ENCODE measurements at places on chromosomes 2 and 18.

- H3K4me3 ChIP-seq: no peak overlapping the region
- H3K4me1 ChIP-seq: no peaks in the 10 kb centered on the region
- no peaks in the 10 kb centered on the region for H3K36me3 ChIP-seq
- H3K27me3 ChIP-seq: no peaks in the 10 kb centered on the region
Measured at GRCh38 chr18:23205980-23206379, 70.7 kb downstream of the CABLES1 start.

DNA sequence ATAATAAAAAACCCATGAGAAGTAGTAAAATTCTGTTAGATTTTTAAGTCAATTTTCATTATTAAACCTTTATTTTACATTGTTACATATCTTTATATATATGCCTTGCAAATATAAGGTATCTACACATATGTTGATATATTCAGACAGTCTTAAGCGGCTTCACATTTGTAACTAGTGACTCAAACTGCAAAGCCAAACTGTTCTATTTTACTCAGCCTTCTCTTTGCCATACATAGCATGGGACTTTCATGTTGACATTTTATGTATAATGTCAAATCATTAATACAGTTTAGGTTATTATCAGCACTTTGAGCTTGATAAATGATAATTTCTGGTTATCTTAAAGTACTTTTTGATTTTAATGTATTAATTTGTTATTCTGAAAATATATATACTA lies 125.0 kb upstream of the WDSUB1 start:
- no peak overlapping the region for H3K4me3 ChIP-seq
- no peak overlapping the region for H3K27ac ChIP-seq
- H3K4me1 ChIP-seq: no peaks in the 10 kb centered on the region
- H3K27me3 ChIP-seq: no peaks in the 10 kb centered on the region
- peaks cover 4% of the 10 kb centered on the region for H3K36me3 ChIP-seq

- H3K36me3 ChIP-seq: no peaks in the 10 kb centered on the region
- DNase-seq: no peak
- no peak overlapping the region for H3K27ac ChIP-seq
- no peaks in the 10 kb centered on the region for H3K4me1 ChIP-seq
- H3K4me3 ChIP-seq: no peak overlapping the region
Measured at GRCh38 chr2:200748779-200749178, 62.9 kb upstream of the BZW1 start.

DNA sequence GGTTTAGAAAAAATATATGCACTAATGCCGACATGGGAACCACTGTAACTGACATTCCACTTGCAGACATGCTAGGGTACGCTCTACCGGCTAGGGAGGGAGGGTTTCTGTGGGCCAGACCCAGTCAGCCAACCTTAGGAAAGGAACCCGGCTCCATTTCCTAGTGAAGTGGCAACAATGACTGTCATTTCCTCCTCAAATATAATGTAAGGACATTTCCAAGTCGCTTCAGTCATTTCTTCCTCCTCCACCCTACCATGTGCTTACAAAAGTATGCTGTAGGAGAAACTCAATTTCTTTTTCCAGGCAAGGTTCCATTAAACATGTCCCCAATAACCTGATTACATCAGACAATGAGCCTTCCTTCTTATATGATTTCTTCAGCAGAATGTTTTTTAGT lies 64.3 kb upstream of the PSMD14 start:
- peak overlapping the region; percentile 71 for H3K27ac ChIP-seq
- peak overlapping the region; percentile 42 for H3K4me3 ChIP-seq
- H3K4me1 ChIP-seq: peaks cover 14% of the 10 kb centered on the region

- H3K27ac ChIP-seq: no peak overlapping the region
- no peak for DNase-seq
- H3K27me3 ChIP-seq: peaks cover 29% of the 10 kb centered on the region
- H3K4me1 ChIP-seq: no peaks in the 10 kb centered on the region
Measured at GRCh38 chr18:9732031-9732430, 23.9 kb downstream of the RAB31 start.

GRCh38 chr18:3723554-3723953 lies 273.6 kb downstream of the TGIF1 start:
- no peaks in the 10 kb centered on the region for H3K36me3 ChIP-seq
- no peak overlapping the region for H3K4me3 ChIP-seq
- no peak overlapping the region for H3K27ac ChIP-seq
- H3K4me1 ChIP-seq: no peaks in the 10 kb centered on the region
- DNase-seq: no peak
- H3K27me3 ChIP-seq: no peaks in the 10 kb centered on the region

- H3K4me3 ChIP-seq: no peak overlapping the region
- H3K4me1 ChIP-seq: no peaks in the 10 kb centered on the region
- no peak overlapping the region for H3K27ac ChIP-seq
- no peak for DNase-seq
- H3K27me3 ChIP-seq: no peaks in the 10 kb centered on the region
- H3K36me3 ChIP-seq: no peaks in the 10 kb centered on the region
Measured at GRCh38 chr2:5125017-5125730, 567.0 kb upstream of the SOX11 start.

- no peak for DNase-seq
- H3K4me1 ChIP-seq: no peaks in the 10 kb centered on the region
- H3K4me3 ChIP-seq: no peak overlapping the region
- H3K27ac ChIP-seq: no peak overlapping the region
- H3K27me3 ChIP-seq: peaks cover 4% of the 10 kb centered on the region
- H3K36me3 ChIP-seq: peaks cover 6% of the 10 kb centered on the region
Measured at GRCh38 chr18:23276451-23276850, 141.2 kb downstream of the CABLES1 start.

GRCh38 chr18:24949908-24950307 lies 402.1 kb downstream of the ZNF521 start:
- no peak overlapping the region for H3K4me3 ChIP-seq
- no peaks in the 10 kb centered on the region for H3K36me3 ChIP-seq
- H3K4me1 ChIP-seq: no peaks in the 10 kb centered on the region
- no peak for DNase-seq
- H3K27me3 ChIP-seq: no peaks in the 10 kb centered on the region
- no peak overlapping the region for H3K27ac ChIP-seq

GRCh38 chr2:73295751-73296400 lies 2.5 kb upstream of the EGR4 start:
- no peak overlapping the region for H3K4me3 ChIP-seq
- H3K36me3 ChIP-seq: no peaks in the 10 kb centered on the region
- no peak for DNase-seq
- H3K27ac ChIP-seq: no peak overlapping the region

- H3K27ac ChIP-seq: no peak overlapping the region
- no peak overlapping the region for H3K4me3 ChIP-seq
- H3K4me1 ChIP-seq: no peaks in the 10 kb centered on the region
- no peak for DNase-seq
- H3K27me3 ChIP-seq: peaks cover 27% of the 10 kb centered on the region
Measured at GRCh38 chr18:79631096-79631507, 48.5 kb upstream of the CTDP1 start.

GRCh38 chr2:164882276-164882675 lies 40.7 kb upstream of the COBLL1 start:
- no peaks in the 10 kb centered on the region for H3K27me3 ChIP-seq
- no peaks in the 10 kb centered on the region for H3K4me1 ChIP-seq
- H3K27ac ChIP-seq: no peak overlapping the region
- no peak for DNase-seq

- DNase-seq: no peak
- H3K4me3 ChIP-seq: no peak overlapping the region
- H3K4me1 ChIP-seq: no peaks in the 10 kb centered on the region
- no peaks in the 10 kb centered on the region for H3K27me3 ChIP-seq
- peaks cover 2% of the 10 kb centered on the region for H3K36me3 ChIP-seq
Measured at GRCh38 chr2:74991977-74992376, 33.5 kb downstream of the POLE4 start.

GRCh38 chr2:191831410-191831994 lies 15.4 kb downstream of the CAVIN2 start:
- no peaks in the 10 kb centered on the region for H3K4me1 ChIP-seq
- H3K27ac ChIP-seq: no peak overlapping the region
- H3K36me3 ChIP-seq: no peaks in the 10 kb centered on the region
- DNase-seq: no peak
- no peak overlapping the region for H3K4me3 ChIP-seq
- no peaks in the 10 kb centered on the region for H3K27me3 ChIP-seq

- peaks cover 20% of the 10 kb centered on the region for H3K4me1 ChIP-seq
- H3K27me3 ChIP-seq: no peaks in the 10 kb centered on the region
- no peaks in the 10 kb centered on the region for H3K36me3 ChIP-seq
- no peak overlapping the region for H3K4me3 ChIP-seq
- H3K27ac ChIP-seq: no peak overlapping the region
Measured at GRCh38 chr2:136322428-136322827, 204.5 kb upstream of the CXCR4 start.

DNA sequence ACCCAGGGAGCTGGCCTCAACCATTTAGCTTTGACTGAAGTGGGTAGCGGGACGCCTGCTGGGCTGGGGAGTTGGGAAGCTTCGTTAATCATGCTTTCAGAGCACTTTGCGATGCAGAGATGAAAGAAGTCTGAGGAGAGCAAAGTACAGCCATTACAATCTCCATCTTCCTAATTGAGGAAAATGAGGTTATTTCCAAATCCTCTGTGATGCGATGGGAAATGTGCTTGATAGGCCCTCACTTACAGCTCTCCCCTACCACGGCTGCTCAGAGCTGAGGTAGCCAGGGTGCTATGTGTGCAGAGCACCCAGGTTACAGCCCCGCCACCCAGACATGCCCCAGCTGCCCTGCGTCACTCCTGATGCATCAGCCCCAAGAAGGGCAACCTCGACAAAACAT lies 326.5 kb upstream of the KLHL29 start:
- DNase-seq: no peak
- H3K4me1 ChIP-seq: no peaks in the 10 kb centered on the region
- H3K36me3 ChIP-seq: no peaks in the 10 kb centered on the region
- no peak overlapping the region for H3K4me3 ChIP-seq
- no peaks in the 10 kb centered on the region for H3K27me3 ChIP-seq

GRCh38 chr2:163692611-163693482 lies 43.0 kb downstream of the FIGN start:
- H3K4me1 ChIP-seq: no peaks in the 10 kb centered on the region
- no peaks in the 10 kb centered on the region for H3K27me3 ChIP-seq
- H3K4me3 ChIP-seq: no peak overlapping the region
- no peaks in the 10 kb centered on the region for H3K36me3 ChIP-seq

DNA sequence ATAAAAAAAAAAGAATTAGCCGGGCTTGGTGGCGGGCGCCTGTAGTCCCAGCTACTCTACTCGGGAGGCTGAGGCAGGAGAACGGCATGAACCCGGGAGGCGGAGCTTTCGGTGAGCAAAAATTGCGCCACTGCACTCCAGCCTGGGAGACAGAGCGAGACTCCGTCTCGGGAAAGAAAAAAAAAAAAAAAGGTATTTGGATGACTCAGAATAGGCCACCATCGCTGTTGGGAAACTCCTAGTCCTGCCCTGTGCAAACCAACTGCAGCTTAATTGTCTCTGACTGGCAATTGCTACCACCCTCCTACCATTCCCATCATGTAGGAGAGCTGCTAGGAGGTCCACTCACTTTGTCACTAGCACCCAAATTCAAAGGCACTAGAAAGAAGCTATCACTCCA lies 43.5 kb downstream of the ATP8B1 start:
- H3K4me3 ChIP-seq: no peak overlapping the region
- H3K27me3 ChIP-seq: no peaks in the 10 kb centered on the region
- no peak overlapping the region for H3K27ac ChIP-seq
- no peaks in the 10 kb centered on the region for H3K4me1 ChIP-seq
- H3K36me3 ChIP-seq: no peaks in the 10 kb centered on the region
- no peak for DNase-seq

- H3K4me3 ChIP-seq: no peak overlapping the region
- DNase-seq: no peak
- no peaks in the 10 kb centered on the region for H3K27me3 ChIP-seq
- H3K4me1 ChIP-seq: no peaks in the 10 kb centered on the region
- H3K27ac ChIP-seq: no peak overlapping the region
Measured at GRCh38 chr2:11420190-11420589, 45.8 kb downstream of the E2F6 start.

DNA sequence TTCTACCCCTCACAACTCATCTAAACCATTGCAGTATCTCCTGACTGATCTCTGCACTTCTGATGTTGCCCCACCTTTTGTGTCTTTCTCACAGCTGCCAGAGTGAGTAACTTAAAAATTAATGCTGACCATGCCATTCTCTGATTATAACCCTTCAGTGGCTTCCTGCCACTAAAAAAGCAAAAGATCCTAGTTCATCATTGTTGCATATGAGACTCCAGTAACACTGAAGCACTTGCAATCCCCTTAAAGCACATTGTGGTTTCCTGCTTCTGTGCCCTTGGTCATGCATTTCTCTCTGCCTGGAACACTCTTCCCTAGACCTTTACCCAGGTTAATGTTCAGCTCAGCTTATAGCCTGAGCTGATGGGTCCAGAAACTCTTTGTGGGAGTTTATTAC lies 95.1 kb upstream of the WDSUB1 start:
- DNase-seq: no peak
- no peaks in the 10 kb centered on the region for H3K36me3 ChIP-seq
- no peaks in the 10 kb centered on the region for H3K4me1 ChIP-seq
- no peak overlapping the region for H3K27ac ChIP-seq

- no peak for DNase-seq
- no peak overlapping the region for H3K4me3 ChIP-seq
- no peak overlapping the region for H3K27ac ChIP-seq
- no peaks in the 10 kb centered on the region for H3K27me3 ChIP-seq
- H3K4me1 ChIP-seq: no peaks in the 10 kb centered on the region
- H3K36me3 ChIP-seq: no peaks in the 10 kb centered on the region
Measured at GRCh38 chr18:43886341-43886740, 609.1 kb upstream of the SYT4 start.

GRCh38 chr2:238709325-238710025 lies 138.4 kb upstream of the TWIST2 start:
- H3K27ac ChIP-seq: no peak overlapping the region
- H3K36me3 ChIP-seq: no peaks in the 10 kb centered on the region
- no peak overlapping the region for H3K4me3 ChIP-seq
- no peaks in the 10 kb centered on the region for H3K4me1 ChIP-seq

- no peaks in the 10 kb centered on the region for H3K4me1 ChIP-seq
- no peak for DNase-seq
- no peaks in the 10 kb centered on the region for H3K36me3 ChIP-seq
- no peaks in the 10 kb centered on the region for H3K27me3 ChIP-seq
- H3K4me3 ChIP-seq: no peak overlapping the region
Measured at GRCh38 chr2:100380681-100381080, 36.8 kb downstream of the CHST10 start.

- H3K27ac ChIP-seq: no peak overlapping the region
- peaks cover 23% of the 10 kb centered on the region for H3K27me3 ChIP-seq
- H3K4me3 ChIP-seq: no peak overlapping the region
- no peaks in the 10 kb centered on the region for H3K36me3 ChIP-seq
- no peaks in the 10 kb centered on the region for H3K4me1 ChIP-seq
- no peak for DNase-seq
Measured at GRCh38 chr2:3102922-3103569, 274.6 kb downstream of the EIPR1 start.

DNA sequence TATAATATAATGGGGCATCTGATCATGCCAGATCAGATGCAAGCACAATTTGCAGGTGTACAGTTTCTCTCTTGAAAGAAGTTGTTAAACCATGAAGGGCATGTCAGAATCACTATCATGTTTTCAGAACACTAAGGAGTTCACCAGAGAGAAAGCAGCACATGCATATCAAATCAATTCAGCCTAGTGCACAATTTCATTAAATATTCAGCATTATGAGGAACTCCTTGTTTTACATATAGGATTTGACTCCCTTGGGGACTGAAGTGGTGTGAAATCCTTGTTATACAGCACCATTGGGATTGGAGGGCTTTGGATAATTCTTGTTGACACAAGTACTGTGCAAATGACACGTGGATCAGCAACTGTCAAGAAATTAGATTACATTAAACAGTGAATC lies 562.1 kb upstream of the KLHL29 start:
- H3K36me3 ChIP-seq: no peaks in the 10 kb centered on the region
- no peak overlapping the region for H3K4me3 ChIP-seq
- DNase-seq: no peak
- no peak overlapping the region for H3K27ac ChIP-seq
- no peaks in the 10 kb centered on the region for H3K4me1 ChIP-seq
- H3K27me3 ChIP-seq: no peaks in the 10 kb centered on the region
